ENCODE measurements at places on chromosomes 11 and 22.

DNA sequence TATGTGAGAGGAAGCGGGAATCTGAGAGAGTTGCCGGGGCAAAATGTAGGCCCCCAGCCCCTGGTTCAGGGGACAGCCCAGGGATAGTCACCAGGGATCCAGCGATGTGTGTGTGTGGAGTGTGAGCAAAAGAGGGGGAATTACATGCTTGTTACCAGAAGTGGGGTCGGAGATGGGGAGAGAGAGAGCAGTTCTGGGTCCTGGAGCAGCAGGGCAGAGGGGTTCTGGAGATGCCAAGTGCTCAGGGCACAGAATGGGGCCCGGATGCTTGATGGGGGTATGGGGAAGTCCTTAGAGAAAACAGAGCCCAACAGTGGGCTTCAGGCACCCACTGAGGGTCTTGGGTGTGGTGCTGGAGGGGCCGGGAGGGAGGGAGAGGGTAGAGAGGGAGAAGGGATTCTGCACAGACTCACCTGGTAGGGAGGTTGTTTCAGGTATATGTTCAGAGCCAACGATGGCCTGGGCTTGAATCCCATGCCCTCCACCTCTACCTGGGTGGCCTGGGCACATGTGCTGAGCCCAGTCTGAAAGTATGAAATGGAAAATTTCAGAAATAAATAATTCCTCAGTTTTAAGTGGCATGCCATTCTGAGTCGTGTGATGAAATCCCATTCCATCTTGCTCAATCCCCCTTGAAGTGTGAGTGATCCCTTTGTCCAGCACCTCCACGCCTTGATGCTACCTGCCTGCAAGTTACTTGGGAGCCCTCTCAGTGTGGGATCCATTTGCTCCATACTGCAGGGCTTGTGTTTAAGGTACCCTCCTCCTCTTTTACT is 12.4 kb downstream of the SMIM38 start:
- DNase-seq = no peak

GRCh38 chr11:3723014-3723708 is 52.0 kb upstream of the CHRNA10 start:
- no peak for DNase-seq

- DNase-seq = no peak
These were observed 100.2 kb upstream of the OR4C13 start for GRCh38 chr11:49851971-49852389.

DNA sequence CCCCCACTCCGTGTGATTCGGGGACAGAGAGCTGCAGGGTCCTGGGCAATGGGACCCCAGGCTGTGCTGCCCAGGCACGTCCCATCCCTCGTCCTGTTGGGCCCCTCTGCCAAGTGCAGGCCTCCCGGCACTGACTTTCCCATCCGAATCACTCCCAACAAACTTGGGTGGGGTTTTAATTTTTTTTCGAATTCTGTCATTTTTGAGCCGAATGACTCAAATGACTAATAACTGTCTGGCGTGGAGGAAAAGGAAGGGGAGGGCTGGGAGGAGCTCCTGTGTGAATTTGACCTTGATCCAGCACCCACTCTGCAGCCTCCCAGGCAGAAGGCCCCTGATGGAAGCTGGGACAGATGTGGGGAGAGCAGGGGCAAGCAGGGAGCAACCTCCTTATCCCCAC is 1173.2 kb downstream of the BRD1 start:
- DNase-seq = no peak

DNA sequence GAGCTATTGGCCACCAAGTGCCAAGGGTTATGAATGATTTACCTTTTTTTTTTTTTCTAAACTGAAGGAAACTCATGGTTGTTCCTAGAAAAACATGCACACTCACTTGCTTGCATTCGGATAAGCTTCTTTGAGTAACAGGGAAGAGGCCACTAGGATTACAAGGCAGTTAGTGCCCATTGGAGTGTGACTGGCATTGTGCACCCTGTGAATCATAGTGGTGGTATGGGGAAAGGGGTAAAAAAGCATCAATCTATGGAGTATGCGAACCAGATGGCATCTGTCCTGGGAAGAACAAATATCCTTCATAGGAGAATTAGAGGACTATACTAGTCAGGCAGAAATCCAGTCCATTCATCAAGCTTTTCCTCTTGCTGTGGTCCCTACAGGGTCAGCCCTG is 24.2 kb downstream of the CD44 start:
- no peak for DNase-seq

DNA sequence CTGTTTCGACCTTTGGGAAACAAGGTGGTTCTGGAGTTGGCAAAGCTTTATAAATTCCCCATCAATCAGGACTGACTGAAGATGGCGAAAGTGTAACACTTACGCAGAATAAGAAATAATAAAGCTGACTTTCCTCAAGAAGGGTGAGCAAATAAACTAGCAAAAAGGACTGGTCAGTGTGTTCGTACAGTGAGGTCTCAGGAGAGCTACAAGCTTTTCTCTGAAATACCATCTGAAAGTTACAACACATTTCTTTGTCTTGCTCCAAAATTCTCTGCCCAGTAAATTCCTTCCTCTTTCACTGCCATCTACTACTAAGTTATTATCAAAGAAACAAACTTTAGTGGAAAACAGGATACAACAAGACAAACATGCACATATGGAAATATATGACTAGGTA is 13.4 kb downstream of the PITPNB start:
- no peak for DNase-seq

- no peak for DNase-seq
These were observed 442.1 kb downstream of the POTEH start for GRCh38 chr22:16131918-16132317.

GRCh38 chr11:63847363-63847762 is 8.5 kb downstream of the MARK2 start:
- no peak for DNase-seq

DNA sequence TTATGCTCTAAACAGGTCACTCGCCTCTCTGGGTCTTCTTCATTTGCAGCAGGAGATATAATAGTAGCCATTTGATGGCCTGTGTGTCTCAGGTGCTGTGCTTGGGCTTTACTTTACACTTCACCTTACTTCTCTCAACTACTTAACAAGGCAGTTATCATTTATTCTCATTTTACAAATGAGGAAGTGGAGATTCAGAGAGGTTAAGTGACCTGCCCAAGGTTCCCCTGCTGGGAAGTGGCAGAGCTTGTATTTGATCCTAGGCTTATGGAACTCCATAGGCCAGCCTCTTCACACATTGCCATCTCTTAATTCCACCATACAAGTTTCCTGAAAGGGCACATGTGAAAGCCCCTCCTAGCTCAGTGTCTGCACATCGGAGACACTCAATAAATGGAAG is 30.4 kb downstream of the FAM181B start:
- DNase-seq = no peak

GRCh38 chr22:50608996-50609395 is 8.4 kb downstream of the MAPK8IP2 start:
- no peak for DNase-seq

DNA sequence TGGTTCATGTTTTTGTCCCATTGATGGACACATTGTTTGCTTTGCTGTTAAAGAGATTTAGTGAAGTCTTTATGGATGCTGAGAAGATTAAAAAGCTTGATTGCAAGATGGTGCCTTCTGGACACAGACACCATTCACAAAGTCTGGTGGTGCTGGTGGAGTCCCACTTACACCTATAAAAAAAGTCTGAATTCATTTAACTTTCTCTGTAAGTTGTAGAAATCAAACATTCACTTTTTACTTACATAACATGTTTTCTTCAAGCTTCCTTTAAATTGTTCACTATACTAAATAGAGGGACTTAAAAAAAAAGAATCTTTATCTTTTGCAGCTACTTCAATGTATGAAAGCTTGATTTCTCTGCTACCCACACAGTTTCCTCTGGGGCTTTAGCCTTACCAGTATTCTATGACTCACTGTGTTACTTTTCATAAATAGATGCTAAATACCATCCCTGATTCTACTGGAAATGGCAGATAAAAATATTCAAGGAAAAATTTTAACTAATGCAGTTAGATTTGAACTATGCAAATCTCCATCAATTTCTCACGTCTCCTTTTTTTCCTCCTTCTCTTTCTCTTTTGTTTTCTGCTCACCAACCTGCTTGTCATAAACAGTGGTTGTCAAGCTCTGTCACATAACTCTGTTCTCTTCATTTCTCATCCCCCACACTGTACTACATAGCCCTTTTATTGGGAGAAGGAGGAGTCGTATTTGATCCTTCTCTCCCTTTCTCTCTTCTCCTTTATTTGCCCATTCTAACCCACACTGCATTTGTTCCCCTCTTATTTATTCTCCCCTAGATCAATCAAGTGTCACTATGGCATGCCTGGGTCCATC is 89.7 kb downstream of the FAM76B start:
- no peak for DNase-seq

- DNase-seq = no peak
These were observed 39.4 kb upstream of the CFAP300 start for GRCh38 chr11:102007567-102008437.

DNA sequence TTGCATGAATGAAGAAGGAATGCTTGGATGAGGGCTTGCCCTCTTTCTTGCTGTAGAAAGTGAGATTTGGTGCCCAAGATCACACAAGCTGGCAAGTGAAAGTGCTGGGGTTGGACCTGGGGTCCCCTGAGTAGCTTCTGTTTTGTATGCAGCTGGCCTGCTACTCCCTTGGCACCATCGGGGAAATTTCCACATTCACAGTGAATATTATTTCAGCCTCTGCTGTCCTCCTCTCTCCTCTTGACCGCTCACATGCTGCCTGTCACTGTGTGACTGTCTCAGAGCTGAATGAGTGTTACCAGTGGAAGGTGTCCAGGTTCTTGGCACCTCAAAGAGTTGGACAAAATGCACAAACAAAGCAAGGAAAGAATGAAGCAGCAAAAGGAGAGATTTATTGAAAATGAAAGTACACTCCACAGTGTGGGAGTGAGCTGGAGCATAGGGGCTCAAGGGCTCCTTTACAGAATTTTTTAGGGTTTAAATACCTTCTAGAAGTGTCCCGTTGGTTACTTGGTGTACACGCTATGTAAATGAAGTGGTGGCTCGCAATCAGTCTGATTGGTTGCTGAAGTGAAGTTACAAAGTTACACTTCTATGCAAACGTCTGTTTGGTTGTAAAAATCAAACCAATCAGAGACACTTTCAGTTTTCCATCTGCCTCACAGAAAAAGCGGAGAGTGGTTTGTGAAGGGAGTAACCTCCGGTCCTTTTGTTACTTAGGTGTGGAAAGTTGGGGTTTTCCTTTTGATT is 87.4 kb downstream of the DEPDC5 start:
- no peak for DNase-seq

- DNase-seq = no peak
These were observed 28.2 kb downstream of the TPBGL start for GRCh38 chr11:75268626-75269366.

DNA sequence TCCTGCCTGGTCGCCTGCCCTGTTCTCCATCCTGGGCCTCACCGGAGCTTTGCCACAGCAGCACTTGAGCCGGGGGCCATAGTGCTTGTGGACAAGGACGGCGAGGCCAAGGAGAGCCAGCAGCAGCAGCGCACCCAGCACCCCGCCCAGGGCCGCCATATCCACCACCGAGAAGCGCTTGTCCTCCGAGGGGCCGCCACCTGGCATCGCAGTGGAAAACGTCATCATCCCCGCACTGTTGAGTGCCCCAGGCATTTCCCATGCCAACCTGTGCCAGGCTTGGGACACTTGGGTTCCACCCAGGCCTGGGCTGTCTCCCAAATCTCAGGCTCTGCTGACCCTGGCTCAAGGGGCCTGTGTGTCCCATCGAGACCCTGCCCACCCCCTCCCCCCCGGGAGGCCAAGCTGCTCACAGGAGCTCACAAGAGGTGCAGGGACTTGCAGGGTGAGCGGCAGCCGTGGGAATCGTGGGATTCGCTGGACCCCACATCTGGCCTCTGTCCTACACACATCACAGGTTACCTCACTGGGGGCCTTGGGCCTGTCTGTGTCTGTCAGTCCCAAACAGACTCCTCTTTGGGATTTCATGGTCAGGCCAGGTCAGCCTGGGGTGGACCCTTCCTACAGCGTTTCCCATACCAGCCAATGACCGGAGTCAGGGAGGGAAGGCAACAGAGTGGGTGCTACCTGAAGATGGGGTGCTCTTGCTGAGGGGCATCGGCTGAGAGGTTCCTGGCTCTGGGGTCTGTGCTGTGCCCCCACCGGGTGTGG is 2.3 kb upstream of the IRF7 start:
- DNase-seq = no peak

DNA sequence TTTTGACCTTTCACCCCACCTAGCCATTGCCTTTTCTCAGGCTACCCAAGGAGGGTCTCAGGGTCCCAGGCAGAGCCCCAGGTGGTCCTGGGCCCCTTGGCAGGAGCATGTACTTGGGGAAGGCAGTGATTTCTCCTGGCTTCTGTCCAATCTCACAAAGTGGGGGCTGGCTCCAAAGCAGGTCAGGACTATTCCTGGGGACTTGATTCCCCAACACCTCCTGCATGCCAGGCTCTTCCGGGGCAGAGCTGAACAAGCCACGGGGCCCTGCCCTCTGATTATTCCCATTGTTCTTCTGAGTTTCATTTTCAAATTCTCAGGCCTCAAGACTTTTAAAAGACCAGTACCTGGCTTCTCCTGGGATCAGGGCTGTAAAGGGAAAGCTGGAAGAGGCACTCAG is 1.5 kb upstream of the TCF20 start:
- no peak for DNase-seq

DNA sequence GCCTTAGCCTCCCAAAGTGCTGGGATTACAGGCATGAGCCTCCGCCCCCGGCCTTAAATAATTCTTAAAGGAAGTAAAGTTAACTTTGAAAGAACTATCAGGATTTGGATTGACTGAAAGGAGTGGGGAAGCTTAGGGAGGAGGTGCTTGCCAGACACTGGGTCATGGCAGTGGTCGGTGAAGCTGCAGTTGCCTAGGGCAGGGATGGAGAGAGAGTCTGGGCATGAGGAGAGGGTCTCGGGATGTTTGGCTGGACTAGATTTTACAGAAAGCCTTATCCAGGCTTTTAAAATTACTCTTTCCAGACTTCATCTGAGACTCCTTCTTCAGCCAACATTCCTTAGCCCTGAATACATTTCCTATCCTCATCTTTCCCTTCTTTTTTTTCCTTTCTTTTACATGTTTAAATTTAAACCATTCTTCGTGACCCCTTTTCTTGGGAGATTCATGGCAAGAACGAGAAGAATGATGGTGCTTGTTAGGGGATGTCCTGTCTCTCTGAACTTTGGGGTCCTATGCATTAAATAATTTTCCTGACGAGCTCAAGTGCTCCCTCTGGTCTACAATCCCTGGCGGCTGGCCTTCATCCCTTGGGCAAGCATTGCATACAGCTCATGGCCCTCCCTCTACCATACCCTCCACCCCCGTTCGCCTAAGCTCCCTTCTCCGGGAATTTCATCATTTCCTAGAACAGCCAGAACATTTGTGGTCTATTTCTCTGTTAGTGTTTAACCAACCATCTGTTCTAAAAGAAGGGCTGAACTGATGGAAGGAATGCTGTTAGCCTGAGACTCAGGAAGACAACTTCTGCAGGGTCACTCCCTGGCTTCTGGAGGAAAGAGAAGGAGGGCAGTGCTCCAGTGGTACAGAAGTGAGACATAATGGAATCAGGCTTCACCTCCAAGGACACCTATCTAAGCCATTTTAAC is at the start of gene NNMT:
TSS of gene NNMT (plus strand) at position 724 of the 929 bp plus-strand sequence. CDS start at position 882, 158 bp downstream.
- DNase-seq = no peak

DNA sequence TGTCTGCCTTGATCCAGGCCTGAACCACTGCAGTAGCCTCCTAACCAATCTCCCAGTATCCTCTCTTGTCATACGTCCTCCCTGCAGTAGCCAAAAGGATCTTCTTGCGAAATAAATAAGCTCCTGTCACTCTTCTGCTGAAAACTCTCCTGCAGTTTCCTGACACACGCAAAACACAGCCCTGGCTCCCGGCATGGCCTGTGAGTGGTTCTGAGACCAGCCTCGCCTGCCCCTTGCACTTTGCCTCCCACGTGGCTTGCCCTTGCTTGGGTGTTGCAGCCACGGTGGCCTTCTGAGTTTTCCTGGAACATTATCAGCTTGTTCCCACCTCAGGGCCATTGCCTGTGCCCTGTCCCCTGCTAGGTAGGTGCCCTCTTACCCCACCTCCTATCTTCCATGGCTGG is 7.2 kb downstream of the ZC3H7B start:
- DNase-seq = no peak

- no peak for DNase-seq
These were observed 358.7 kb upstream of the PDGFD start for GRCh38 chr11:104522650-104523049.
